ENCODE measurements at places on chromosomes 2 and 18.

GRCh38 chr2:27072920-27073319 lies 1.5 kb upstream of the OST4 start:
- no peak for DNase-seq

GRCh38 chr2:188526701-188527100 lies 235.0 kb downstream of the GULP1 start:
- DNase-seq, result no peak

DNA sequence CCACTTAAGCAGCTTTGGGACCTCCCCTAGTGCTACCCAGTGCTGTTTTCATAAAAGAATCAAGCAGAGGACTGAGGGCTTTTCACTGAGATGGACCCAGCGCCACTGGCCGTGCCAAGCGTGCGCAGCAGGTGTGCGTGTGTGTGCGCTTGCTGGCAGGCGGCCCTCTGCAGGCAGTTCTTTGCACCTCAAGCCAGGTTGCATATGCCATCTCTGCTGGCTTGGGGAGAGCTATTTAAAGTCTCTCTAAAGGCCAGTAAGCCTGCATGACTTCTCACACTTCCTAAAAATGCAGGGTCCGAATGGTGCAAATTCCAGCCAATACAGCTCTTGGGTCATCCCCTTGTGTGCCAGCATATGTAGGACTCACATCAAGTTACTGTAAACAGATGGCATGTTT lies 255.5 kb downstream of the RNF152 start:
- no peak for DNase-seq

DNA sequence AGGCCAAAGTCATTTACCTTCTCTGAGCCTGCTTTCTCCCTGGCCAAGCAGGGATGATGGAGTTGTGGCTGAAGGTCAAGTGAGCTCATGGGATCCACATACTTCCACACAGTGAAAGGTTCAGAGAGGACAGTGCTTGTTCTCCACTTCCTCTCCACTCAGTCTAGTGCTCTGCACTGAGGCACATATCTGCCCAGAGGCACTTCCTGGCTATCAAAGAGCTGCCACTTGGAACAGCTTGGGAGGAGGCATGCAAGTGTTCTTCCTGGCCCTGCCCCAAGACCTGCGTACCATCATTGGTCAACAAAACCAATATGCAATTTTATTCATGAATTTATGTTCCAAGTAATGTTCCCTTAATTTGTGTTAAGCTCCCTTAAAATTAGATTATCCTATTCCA lies 71.9 kb downstream of the RNF152 start:
- DNase-seq, result no peak

DNA sequence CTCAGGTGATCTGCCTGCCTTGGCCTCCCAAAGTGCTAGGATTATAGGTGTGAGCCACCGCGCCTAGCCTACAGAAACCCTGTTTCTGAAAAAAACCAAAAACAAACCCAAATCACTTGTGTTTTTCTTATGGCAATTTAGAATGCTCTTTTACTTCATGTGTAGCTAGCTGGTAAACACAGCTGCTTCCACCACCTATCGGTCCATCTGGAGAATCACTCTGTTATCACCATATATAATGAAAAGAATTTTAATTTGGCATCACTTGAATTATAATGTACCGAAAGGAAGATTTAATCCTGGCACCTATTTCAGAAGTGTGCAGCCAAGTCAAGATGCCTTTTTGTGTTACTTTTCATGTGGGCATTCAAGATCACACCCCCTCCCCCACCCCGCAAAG lies 86.5 kb upstream of the ITGB6 start:
- DNase-seq, result no peak

DNA sequence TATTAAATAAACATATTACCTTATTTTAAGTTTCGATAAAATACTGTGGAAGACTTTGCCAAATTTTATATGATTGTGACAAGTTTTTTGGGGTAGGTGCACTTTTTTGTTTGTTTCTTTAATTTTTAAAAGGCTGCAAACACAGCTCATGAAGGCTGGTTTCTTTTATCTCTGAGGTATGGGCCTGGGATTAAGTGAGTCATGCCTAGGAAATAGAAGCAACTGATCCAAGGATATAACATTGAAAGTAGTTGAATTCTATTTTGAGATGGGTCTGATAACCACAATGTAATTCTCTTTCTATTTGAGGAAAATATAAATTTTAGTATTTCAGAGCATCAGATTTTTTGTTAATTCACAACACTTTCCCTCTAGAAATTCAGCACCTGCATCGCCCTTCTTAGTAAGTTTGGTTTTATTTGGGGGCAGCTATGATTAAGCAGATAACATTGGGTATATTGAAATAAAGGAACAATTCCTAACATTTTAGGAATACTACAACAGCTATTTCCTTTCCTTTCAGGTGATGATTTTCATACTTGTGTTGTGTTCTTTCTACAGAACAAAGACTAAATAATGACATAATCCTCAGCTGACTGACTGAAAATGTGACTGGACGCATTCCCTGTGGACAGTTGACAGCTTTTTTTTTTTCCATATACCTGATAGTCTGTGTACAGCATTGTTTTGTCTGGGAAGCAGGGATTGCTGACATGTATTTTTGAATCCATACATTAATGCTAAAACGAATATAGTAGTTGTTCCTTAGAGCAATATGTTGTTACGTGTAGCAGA lies 16.8 kb downstream of the RBM45 start:
- DNase-seq, result no peak

DNA sequence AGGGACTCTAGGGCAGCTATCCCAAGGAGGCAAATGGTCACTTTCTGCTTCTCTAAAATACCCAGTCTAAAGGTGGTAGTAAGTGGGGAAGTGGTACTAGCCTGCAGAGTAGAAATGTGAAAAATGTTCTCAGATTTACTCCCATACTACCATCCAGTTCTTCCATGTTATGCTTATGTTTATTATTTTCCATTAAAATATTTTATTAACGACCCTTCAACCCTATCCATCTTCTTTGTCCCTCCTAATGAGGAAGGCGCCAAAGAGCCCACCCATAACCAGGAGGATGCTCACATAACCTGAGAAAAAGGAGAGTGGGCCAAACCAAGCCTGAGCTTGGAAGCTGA lies 153.5 kb downstream of the ANTXR1 start:
- no peak for DNase-seq

GRCh38 chr2:64202206-64202845 lies 58.1 kb upstream of the PELI1 start:
- no peak for DNase-seq

DNA sequence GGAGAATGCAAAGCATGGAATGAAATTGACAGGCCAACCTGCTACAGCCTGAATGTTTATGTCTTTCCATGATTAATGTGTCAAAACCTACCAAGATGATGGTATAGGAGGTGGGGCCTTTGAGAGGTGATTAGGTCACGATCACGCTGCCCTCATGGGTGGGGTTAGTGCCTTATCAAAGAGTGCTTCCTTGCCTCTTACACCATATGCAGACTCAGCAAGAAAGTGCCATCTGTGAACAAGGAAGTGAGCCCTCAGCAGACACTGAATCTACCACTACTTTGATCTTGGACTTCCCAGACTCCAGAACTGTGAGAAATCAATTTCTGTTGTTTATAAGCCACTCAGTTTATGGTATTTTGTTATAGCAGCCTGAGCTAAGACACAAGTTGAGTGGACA lies 147.5 kb upstream of the BCL2L11 start:
- no peak for DNase-seq

- no peak for DNase-seq
Measured at GRCh38 chr2:201182650-201183364, at the start of gene CASP10. Gene CASP10 (plus strand): TSS chr2:201183141. CDS start chr2:201185778, 2,637 bp downstream.

- DNase-seq, result no peak
Measured at GRCh38 chr2:26639685-26640243, 1.4 kb downstream of the CIB4 start.

- no peak for DNase-seq
Measured at GRCh38 chr2:121902171-121902591, 146.7 kb downstream of the TSN start.

DNA sequence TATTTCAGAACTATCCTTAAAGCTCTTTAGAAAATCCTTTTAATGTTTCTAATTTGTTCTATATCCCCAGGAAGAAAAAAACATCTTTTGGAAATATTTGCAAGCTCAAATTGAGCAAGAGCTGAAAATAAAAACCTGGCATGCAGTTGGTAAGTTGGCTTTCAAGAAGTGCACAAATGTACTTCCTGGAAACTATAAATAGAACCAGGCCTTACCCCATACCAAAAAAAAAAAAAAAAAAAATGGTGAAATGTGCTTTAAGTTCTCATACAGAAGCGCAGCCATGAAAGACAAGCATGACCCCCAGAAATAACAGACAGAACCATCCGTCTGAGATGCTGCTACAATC lies 178.5 kb downstream of the HDAC4 start:
- no peak for DNase-seq

DNA sequence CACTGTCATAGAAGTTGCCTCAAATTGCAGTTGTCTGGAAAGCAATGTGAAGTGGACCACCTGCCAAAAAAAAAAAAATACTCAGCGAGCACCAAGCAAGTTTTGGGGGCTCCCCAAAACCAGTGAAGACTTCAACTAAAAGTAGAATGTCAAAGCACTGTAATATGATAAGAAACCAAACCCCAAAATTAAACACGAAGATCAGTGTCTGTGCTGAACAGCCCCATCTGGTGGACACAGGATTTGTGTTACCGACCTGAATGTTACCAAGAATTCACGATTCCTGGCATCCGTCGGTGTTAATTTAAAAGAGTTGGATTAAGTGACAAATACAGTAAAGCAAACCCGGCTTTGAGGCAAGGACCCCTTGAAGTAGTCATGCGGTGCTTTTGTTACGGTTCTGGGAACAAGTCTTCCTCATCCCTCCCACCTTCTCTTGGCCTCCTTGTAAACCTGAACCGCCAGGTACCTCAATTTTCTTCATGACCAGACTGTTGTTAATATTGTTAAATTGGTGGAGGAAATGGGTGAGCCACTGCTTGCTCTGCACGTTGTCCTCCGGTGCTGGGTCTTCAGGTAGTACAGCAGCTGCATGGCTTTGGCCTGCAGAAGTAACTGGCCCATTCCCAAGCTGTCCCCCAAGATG lies 31.3 kb upstream of the SSB start:
- DNase-seq, result no peak

- no peak for DNase-seq
Measured at GRCh38 chr2:114354199-114354598, 88.2 kb upstream of the DPP10 start.

DNA sequence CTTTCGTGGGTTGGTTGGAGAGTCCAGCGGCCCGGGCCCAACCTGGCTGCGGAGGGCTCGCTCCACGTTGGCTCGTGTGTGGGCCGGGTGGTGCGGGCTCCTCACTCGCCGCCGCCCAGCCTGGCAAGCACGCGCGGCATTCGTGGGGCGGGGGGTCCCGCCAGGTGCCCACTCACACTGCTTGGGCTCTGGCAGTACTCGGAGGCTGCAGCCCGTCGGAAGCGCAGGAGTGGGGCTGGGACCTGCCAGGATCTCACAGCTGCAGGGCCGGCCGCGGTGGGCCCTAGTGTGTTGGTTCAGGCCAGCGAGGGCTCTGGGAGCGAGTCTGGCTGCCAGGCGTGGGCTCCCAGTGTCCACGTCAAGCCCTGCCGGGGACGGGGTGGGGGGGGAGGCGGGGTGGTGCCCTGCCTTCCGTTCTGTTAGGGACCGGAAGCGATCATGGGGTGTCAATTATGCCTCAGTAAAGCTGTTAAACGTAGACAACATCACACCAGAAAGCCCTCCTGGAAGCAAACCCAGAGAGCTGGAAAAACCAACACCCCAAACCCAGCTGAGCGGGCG lies 1.0 kb upstream of the HS6ST1 start:
- DNase-seq, result no peak

- DNase-seq, result no peak
Measured at GRCh38 chr2:201827621-201828020, 21.3 kb downstream of the CDK15 start.

DNA sequence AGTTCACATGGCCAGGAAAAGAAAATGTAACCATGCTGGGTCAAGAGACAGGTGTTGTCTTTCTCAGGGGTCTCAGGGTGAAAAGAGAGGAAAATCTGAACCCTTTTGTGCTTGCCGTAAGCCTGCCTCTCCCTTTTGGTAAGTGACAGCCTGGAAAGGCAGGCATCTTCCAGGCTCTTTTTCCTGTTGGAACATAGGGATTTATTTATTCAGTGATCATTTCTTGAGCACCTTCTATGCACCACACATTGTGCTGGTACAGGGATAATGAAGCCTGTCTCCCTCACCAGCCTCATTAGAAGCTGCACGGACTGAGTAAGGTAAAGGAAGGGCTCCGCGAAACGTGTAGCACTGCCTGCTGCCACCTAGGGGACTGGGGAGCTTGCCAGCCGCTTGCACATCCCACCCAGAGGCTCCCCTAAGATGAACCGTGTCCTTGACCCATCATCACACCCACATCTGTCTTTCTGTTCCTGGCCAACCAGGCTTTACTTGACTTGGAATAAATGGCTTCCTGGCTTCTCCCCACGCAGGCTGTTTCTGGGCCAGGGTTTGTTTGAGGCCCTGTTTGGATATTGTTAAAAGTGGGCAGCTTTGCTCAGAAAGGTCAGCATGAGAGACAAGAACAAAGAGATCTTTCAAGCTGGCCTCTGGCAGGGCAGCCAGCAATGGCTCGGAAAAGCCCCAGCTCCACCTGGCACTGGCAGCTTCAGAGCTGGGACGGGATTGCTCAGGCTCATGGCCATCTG lies 73.3 kb upstream of the MCFD2 start:
- no peak for DNase-seq

DNA sequence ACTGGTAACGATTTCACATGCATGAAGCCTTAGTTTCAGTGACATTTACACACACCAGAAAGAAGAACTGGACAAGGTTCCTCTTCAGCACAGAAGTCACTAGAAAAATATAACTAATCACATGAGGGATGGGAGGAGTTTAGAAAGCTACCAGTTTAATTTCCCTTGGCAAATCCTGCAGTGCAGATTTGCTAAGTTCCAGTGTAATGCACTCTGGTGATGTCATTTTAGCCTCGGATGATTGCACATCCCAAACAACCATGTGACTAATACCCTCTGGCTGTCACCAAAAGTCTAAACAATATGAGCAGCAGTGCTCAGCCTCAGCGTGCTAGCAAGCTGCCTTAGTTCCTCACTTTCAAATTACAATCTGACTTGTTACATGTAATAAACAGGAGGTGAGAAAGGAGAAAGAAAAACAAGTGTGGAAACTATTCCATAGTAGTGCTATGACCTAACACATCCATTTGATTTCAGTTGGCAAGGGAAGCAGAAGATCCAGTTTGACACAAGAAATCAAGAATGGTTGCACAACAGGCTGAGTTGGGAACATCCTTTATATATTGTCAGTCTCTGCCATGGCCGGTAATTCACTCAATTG lies 35.3 kb upstream of the PPP1CB start:
- DNase-seq, result peak; percentile 63

DNA sequence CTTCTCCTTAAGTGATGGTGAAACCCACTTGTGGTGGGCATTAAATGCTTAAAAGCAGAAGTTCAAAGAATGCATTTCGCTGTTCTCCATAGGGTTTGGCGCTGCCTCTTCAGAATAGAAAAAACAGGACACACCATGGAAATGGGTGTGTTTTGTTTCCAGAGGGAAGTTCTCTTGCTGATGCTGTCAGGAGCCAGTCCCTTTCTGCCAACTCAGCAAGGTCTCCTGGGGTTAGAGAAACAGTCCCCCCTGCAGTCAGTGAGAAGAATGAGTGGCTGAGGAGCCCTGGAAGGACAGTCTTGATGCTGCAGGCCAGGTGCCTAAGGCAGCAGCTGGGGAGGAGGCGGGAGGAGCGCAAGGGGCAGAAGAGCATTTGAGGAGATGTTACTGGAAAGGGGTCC lies 37.8 kb upstream of the ASAP2 start:
- DNase-seq, result no peak

GRCh38 chr2:84846741-84847142 lies 34.1 kb downstream of the TRABD2A start:
- DNase-seq, result no peak
